NCI-H524 treated with DMSO at 0.1 percent for 48 hours (cell line): ENCODE measurements at places on chromosomes 16 and 17.

DNA sequence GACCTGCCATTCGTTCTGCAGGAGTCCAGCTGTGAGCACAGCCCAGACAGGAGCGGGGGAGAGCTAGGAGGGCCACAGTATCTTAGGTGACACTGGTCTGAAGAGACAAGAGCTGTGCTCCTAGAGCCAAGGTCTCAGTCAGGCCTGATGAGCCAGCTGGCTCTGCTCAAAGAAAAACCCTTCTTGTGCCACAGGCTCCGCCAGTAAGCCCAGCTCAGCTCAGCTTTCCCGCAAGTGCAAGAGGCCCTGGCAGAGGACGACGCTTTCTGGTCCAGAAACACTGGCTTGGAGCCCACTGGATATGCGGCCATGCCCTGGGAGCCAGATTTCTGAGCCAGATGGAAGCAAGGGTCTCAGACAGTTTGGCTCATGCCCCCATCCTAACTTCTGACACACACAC, 23.9 kb downstream of the PEMT start:
- DNase-seq, result peak; percentile 22

- peak; percentile 14 for DNase-seq
Observed at GRCh38 chr16:17070882-17071592, 399.7 kb downstream of the XYLT1 start.

DNA sequence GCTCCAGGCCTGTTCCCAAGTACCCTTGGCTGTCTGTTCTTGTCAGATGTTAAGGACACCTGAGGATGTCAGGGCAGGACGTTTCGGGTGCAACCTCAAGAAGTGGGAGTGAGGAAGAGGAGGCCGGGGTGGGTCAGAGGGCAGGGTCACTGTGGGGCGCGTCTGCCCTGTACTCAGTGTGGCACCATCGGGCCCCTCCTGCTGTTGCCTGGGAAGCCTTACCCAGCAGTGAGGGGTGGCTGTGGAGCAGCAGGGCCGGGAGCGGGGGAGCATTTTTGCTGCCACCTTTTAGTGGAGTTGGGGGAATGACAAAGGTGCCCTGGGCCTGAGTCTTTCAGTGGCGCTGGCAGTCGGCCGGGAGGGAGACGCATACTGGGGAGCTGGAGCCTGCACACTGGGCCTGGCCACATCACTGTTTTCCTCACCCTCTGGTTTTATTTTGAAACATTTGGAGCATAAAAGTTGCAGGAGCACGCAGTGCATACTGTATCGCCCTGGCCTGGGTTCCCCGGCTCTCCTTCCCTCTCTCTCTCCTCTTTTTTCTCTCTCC, 11.1 kb upstream of the FLYWCH1 start:
- no peak for DNase-seq

DNA sequence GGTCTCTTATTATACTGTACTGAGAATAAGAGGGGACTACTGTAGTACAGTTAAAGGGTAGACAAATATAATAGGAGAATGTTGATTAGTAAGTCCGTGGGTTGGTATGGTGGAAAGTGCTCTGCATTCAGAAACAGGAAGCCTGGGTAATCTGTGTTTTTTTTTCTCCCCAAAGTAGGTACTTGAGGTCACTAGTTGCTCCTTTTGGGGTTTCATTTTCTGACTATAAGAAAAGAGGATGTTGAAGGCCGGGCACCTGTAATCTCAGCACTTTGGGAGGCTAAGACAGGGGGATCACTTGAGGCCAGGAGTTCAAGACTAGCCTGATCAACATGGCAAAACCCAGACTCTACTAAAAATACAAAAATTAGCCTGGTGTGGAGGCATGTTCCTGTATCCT, 42.0 kb upstream of the MMD start:
- no peak for DNase-seq

GRCh38 chr16:5541356-5541755, 443.8 kb upstream of the EEF2KMT start:
- no peak for DNase-seq

- no peak for DNase-seq
Observed at GRCh38 chr16:46974352-46974751, 878 bp upstream of the DNAJA2 start.

DNA sequence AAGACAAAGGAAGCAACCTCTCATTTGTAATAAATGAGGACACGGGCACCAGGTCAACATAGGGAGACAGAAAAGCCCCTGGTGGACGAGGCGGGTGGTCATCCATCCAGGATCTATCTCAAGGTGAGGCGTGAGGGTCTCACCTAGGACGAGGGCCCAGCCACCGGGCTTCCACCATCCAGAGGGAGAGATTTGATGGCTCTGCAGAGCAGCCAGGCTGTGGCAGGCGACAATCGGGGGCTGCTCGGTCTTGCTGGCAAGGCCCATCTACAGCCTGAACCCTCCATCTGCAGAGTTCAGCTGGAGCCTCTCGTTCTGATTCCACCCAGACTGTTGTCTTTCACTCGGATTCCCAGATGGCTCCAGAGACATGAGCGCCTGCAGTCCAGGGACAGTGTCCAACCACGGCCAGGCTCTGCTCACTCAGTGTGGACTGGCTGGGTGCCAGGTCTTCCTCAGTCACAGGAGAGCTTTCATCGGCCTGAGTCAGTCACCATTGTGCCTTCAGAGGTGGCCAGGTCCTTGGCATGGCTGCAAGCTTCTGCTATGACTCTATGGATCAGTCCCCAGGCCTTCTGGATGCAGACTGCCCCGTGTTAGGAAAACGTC, 5.9 kb downstream of the LITAFD start:
- DNase-seq, result no peak

DNA sequence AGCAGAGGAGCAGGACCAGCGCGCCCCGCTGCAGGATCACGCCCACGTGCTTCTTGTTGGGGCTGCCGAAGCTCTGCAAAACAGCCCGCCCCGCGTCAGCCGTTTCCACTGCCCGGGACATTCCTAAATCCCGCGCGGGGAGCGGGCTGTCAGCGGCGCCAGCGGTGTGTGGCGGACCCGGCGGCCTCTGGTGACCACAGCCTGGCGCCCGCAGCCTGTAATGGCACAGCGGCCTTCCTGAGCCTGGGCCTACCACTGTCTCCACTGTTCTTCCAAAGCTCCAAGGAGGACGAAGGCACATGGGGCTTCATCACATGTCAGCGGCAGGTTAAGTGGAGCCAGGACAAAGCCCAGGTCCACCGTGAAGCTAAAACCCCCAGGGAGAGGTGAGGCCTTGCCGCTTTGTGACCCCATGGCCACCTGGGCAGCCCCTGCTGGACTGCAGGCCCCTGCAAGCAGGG, 2.5 kb downstream of the SLC47A2 start:
- DNase-seq, result no peak

DNA sequence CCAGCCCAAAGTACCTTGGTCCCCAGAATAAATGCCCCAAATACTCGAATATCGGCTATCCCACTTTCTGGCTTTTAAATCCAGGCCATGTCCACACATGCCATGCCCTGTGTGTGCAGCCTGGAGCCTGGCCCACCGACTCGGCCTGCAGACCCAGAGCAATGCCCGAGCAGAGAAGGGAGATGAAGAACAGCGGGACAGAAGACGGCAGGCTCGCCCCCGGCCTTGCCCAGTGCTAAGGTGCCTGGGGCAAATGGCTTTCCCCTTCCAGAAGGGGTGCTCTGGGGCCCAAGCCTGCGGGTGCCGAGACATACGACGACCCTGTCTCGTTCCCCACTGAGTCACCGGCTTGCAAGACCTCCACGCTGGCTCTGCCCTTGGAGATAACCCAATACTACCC, 8.0 kb downstream of the CLUH start:
- DNase-seq, result no peak

DNA sequence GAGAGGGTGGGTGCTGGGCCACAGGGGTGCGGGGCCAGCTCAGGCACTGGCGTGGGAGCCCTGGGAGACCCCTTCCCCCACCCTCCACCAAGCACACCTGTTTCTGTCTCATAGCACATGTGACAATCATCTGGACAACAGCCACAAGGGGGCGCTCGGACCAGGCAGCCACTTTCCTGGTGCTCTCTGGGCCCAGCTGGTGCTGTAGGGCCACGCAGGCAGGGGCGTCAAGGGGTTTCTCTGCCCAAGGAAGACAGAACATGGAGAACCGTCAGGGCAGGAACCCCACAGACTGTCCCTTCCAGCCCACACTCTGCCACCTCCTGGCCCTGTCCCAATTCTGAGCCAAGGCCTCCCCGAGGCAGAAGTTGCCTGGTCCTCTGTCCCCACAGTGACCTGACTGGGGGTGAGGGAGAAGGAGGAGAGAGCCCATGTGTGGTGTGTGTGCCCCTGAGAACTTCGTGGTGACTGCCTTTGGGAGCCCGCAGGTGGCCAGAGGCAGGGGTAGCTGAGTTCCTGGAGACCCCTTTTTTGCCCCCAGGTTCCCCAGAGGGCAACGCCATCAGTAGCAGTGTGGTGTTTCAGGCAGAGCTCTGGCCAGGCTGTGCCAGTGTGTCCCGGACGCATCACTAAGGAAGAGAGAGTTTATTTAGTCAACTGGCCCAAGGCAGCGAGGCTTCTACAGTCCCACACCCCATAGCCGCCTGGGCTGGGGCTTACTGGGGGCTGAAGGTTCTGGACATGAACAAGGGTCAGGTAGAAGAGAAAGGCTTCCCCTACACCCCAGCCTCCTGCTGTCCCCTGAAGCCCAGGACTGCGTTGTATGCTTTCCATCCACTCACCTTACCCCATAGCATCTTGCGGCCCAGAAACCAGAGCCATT, 3.1 kb upstream of the SETD6 start:
- peak; percentile 15 for DNase-seq

DNA sequence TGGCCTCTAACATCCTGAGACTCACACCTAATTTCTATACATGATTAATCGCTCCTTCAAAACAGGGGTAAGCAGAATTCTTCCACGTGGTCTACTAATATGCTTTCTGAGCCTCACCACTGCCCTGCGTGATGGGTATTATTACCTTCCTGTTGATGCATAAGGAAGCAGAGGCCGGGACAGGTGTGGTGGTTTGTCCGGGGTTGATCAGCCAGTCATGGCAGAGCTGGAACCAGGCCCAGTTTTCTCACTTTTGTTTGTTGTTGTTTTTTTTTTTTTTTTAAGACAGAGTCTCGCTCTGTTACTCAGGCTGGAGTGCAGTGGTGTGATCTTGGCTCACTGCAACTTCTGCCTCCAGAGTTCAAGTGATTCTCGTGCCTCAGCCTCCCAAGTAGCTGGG, 31.2 kb downstream of the RNF135 start:
- no peak for DNase-seq

- DNase-seq, result no peak
Observed at GRCh38 chr17:39236981-39237441, 11.3 kb upstream of the STAC2 start.

- DNase-seq, result no peak
Observed at GRCh38 chr16:27238016-27238587, 30.5 kb downstream of the NSMCE1 start.

DNA sequence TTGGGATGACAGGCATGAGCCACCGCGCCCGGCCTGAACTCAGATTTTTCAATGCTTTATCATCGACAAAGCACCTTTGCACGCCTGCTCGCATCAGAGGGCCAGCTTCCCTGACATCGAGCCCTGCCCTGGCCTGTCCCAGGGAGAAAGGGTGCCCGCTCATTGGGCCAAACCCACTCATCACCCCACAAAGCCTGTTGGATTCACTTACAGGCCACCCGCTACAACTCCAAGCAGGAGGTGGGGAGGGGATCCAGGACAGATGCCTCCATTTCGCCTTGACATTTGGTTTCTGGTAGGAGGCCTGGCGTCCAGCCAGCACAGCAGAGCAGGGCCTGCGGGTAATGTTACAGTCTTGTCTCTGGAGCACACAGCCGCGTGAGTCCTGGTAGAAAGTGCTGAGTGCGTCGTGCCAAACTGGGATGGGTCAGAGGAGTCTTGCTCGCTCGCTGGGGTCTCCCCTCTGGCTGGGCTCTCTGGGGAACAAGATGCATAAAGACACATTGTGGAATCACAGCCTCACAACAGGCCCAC, 19.8 kb downstream of the SMTNL2 start:
- DNase-seq, result peak; percentile 77

GRCh38 chr16:28935924-28936783, 4.4 kb downstream of the CD19 start:
- DNase-seq, result no peak

GRCh38 chr17:30449480-30449879, 27.7 kb upstream of the GOSR1 start:
- no peak for DNase-seq

DNA sequence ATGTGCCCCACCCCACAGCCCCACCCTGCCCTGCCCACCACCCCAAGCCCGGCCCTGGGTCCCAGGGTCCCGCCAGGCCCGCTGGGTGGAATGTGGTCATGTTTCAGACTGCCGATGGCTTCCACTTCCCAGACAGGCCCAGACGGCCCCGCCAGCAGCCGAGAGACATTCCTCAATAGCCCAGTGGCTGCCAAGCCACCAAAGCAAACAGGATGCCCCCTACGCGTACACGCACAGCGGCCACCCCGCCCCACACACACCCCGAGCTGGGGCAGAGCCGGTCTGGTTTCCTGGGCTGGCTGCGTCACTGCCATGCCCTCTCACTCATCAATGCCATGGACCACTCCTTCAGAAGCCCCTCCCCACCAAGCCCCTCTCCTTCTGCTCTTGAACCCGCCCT, 1.2 kb upstream of the KRT17 start:
- no peak for DNase-seq

GRCh38 chr16:19375561-19376158, 42.0 kb upstream of the TMC5 start:
- DNase-seq, result no peak

DNA sequence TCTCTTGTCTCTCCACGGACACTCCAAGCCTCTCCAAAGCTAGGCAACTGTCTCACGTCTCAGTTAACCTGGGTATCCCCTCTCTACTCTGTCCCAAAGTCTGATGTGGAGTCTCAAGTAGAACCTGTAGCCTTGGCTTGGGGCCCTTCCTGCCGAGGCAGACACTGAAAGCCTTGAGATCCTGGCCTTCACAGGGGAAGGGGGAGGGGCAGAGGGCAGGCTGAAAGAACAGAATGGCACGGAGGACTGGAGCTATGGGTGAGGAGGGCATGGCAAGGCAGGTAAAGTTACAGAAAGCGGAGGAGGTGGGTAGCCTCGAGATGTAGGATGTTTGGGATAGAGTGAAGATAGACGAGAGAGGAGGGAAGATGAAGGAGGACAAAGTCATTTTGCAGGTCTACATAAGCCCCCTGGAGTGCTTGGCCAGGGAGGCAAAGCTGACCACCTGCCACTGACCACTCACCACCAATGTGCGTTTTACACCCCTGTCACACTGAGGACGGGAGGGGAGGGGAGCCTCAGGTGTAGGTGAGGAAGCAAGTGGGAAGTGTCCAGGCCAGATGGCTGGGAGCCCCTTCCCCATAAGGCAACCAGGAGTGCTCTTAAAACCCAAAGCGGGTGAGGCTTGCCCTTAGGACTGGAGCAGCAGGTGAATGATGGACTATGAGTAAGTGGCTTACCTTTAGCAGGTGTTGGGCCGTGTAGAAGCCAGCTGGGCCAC, 1.3 kb downstream of the FDXR start:
- no peak for DNase-seq
